Kidney (tissue), 22 donors: ENCODE measurements at places on chromosomes 16 and 17. TPM values are rescaled to one million over a fixed set of nuclear protein-coding genes. Genes with fewer than 3 reads are reported as not detected.
A peak's percentile ranks its signal among the peaks of the same experiment; 100 is the strongest.

GRCh38 chr17:78609191-78609641 is 32.0 kb upstream of the DNAH17 start:
- DNase-seq = peak; percentile 33

NPIPA3 gene
- 7.0 TPM for polyA plus RNA-seq

DNA sequence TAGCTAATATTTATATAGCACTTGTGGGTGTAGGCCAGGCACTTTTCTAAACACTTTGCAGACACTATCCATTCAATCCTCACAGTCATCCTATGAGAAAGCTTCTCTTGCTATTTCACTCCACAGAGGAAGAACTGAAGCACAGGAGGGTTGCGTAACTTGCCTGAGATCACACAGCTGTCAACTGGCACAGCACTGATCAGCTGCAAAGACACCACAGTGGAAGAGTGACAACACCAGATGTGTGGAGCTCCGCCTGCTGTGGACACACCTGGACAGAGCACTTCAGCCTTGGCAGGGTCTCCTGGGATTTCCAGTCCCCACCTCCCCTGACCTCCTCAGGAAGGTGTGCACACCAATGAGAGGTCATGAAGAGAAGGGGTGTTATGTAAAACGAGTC is 13.3 kb upstream of the CNEP1R1 start:
- no peak for DNase-seq

BOLA2 gene
- 17.0 TPM for polyA plus RNA-seq

- peak; percentile 63 for DNase-seq
These were observed 17.4 kb downstream of the COL1A1 start for GRCh38 chr17:50184064-50184463.

DNA sequence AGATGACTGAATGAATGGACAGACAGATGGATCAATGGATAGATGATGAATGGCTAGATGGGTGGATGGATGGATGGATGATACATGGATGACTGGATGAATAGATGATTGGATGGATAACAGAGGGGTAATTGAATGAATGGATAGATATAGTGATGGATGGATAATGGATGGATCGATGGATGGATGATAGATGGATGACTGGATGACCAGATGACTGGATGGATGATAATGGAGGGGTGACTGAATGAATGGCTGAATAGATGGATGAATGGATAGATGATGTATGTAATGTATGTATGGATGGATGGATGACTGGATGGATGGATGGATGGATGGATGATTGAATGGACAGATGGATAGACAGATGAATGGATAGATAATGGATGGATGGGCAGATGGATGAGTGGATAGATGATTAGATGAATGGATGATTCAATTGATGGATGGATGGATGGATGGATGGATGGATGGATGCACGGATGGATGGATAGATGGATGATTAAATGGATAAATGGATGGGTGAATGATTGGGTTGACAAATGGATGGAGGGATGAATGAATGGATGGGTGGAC is 87.7 kb downstream of the CDYL2 start:
- DNase-seq = no peak

SPNS2 gene
- 75.1 TPM for polyA plus RNA-seq

GRCh38 chr17:18039535-18040260 is 490 bp downstream of the GID4 start:
- no peak for DNase-seq

PEX12 gene
- polyA plus RNA-seq = 6.6 TPM

GRCh38 chr16:28162326-28162877 is 49.4 kb downstream of the XPO6 start:
- DNase-seq = peak; percentile 62

- no peak for DNase-seq
These were observed 782.7 kb upstream of the KIF2B start for GRCh38 chr17:53039981-53040380.

DNA sequence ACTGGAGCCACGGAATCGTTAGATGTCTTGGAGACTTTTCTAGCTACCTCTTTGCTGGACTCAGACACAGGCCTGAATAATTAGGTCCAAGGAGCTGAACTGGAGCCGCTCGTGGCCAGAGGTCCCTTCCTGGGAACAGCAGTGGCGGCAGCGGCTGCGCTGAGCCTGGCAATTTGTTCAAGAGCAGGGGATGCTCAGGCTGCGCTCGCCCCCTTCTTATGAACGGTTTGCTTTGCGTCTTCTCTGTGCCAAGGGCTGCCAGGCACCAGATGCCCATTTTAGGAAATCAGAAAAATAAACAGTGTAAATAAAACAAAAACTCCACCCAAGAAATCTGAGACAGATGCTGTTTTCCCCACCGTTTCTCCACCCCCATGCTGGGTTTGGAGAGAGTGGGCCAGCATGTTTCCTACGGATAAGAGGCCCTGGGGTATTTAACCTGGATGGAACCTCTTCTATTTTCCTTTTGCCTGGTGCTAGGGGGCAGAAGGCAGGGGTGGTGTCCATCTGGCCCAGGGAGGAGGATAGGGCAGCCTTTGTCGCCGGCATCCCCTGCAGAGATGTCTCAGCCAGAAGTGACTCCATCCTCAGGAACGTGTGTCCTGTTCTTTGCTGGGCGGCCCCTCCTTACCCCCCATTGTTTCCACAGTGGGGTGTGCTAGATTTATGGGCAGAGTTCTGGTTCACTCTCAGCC is 163.4 kb downstream of the SEC14L1 start:
- DNase-seq = no peak

DNA sequence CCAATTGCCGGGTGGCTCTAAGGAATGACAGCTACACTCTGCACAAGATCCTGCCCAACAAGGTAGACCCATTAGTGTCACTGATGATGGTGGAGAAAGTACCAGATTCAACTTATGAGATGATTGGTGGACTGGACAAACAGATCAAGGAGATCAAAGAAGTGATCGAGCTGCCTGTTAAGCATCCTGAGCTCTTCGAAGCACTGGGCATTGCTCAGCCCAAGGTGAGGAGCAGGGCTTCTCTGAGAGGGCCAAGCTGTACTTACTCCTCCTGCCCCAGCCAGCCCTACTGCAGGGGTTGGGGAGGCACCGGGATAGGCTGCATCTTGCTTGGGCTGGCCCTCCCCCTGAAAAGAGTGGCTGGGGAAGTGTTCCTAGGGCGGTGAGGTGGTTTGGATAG is 2.8 kb upstream of the FTSJ3 start:
- no peak for DNase-seq

ANKRD40CL gene
- polyA plus RNA-seq = not detected
